Activated CD4-positive, alpha-beta T cell treated with anti-CD3 and anti-CD28 coated beads for 36 hours (primary cell): ENCODE measurements at places on chromosomes 12 and 14. TPM values are rescaled to one million over a fixed set of nuclear protein-coding genes. Genes with fewer than 3 reads are reported as not detected.

Gene FBLN5
- 3.0 TPM for total RNA-seq

Gene MMP19
- total RNA-seq: not detected

GRCh38 chr12:82522762-82523161 lies 163.9 kb upstream of the TMTC2 start:
- DNase-seq: no peak

Gene MUCL1
- total RNA-seq: not detected

GRCh38 chr14:42437809-42438208 lies 831.1 kb downstream of the LRFN5 start:
- DNase-seq: no peak
